Activated T-helper 1 cell treated with anti-CD3 and anti-CD28 coated beads, Interleukin-2, amount 50 U/mL, for 16 hours (primary cell): ENCODE measurements at places on chromosomes 2 and 18.

DNA sequence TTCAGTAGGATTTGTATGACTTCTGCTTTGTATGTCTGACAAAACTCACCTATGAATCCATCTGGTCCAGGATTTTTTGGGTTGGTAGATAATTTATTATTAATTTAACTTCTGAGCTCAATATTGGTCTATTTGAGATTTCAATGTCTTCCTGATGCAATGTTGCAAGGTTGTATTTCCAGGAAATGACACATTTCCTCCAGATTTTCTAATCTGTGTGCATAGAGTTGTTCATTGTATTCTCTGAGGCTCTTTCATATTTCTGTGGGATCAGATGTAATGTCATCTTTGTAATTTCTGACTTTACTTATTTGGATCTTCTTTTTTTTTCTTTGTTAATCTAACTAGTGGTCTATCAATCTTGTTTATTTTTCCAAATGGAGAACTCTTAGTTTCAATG, 584.7 kb upstream of the SETBP1 start:
- DNase-seq, result no peak

DNA sequence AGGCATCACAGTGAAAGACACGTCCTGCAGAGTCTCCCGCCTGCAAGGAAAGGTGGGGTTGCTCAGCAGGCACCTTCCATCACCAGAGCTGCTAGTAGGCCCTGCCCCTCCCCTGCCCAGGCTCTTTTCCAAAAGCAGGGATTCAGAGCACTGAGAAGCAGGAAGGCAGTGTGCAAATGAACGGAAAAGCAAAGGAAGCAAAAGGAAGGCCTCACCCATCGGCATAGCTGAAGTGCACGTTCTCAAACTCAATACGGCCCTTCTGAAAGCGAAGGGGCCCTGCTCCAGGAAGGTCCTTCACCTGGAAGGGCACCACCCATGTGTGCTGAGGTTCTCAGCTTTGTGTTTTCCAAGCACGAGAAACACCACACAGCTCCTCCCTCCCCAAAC, 5.7 kb downstream of the ABCB6 start:
- DNase-seq, result no peak

GRCh38 chr2:29293830-29294438, 178.7 kb downstream of the CLIP4 start:
- DNase-seq, result no peak

DNA sequence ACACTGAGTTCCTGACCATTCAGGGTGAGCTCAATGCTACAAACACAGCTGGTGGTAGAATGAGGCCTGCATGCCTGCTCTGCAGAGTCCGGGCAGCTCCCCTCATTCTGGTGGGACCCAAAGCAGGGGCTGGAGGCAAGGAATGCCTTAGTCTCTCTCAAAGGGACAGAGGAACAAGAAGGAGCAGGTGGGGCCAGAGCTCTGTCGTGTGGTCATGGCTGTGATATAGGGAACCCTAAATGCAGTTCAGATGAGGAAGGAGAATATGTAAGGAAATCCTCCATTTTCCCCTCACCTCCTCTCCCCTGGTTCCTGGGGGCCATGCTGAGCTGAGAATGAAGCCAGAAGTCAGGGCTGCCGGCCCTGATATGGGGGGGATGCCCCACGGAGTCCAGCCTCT, 334.3 kb downstream of the CYP26B1 start:
- DNase-seq, result no peak

DNA sequence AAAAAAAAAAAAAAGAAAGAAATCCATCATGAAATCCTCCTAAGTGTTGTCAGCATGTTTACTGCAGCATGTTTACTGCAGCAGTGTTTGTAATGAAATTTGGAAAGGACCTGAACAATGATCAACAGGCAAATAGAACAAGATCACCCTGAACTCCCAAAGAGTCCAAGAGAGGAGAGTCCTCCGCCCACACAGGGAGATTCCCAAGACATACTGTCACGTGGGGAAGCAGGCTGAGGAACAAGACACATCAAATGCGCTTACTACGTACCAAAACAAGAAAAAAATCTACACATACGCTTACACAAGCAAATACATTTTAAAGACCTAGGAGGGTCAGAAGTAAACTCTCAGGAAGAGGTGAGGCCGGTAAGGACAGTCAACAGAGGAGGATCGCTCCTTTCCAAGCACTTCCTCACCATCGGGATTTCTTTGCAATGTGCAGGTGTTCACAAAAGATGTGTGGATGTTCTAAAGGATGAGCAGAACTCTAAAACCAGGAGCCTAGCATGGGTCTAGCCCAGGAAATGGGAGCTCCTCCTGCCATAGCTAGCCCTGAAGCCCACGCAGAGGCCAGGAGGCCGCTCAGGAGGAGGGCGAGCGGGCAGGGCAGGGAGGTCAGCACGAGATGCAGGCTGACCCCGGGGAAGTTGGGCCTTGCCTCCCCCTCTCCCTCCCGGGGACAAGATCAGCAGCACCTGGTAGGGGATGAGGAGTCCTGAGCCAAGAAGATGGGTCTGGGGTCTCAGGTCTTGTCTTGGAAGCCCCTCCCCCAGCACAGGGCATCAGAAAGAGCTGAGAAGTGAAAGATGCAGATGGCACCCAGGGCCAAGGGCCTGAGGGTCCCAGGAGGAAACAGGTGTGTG, 66.4 kb downstream of the ZNF516 start:
- no peak for DNase-seq

DNA sequence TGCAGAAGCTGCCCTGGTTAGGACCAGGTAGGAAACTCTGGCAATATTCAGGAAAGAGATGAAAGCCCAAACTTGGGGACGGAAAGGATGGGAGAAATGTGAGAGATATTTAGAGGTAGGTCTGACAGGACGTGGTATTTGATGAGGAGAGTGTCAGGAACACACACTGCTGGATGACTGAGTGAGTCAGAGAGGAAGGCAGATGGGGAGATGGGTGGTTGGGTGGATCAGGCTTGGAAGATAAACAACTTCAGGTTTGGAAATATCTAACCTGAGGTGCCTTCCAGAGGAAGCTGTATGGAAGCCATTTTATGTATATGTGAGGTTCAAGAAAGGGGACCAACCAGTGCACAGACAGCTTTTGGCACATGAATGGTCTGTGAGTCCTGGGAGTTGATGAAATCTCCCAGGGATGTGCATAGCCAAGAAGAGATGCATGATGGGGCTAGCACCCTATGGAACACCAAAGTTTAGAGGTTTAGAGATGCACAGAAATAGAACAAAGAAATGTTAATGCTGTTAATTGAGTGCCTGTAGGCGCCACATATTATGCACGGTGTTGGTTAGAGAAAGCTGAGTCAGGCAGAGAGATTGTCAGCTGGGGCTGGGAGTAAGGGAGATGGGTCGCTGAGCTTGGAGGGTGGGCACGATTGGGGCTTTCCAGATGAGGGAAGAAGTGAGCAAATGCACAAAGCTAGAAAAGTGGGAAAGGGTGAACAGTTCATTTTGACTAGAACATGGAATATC, 101.0 kb downstream of the VIT start:
- DNase-seq, result no peak

DNA sequence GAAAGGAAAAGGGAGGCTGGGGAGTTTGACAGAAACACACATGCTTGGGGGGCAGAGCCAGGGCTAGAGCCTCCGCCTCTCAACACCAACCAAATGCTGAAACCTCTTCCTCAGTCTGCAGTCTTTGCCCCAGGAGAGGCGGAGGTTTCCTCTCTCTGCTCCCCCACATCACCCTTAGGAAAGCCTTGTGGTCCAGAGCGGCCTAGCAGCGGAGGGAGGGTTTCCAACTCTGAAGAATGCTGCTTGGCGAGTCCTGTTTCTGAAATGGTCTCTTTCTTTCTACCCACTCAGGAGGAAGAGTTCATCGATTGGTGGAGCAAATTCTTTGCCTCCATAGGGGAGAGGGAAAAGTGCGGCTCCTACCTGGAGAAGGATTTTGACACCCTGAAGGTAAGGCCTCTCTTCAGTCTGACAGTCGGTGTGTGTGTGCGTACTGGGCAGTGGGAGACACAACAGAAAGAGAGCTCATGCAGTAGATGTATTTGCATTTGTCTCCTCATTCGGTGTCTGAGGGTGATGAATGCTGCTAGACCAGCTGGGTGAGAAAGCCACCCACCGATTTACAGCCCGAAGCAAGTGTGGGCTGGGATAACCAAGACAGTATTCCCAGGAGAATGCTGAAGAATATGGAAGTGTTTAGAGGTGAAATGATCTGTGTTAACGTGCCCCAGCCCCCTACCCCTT, 190.5 kb downstream of the DYSF start:
- DNase-seq, result no peak

DNA sequence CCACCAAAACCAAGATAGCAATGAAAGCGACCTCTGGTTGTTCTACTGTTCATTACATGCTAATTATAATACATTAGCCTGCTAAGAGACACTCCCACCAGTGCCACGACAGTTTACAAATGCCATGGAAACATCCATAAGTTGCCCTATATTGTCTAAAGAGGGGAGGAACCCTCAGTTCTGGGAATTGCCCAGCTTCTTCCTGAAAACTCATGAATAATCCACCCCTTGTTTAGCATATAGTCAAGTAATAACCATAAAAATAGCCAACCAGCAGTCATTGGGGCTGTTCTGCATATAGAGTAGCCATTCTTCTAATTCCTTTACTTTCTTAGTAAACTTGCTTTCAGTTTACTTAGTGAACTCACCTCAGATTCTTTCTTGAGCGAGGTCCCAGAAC, 189.8 kb upstream of the SOX11 start:
- no peak for DNase-seq

- no peak for DNase-seq
These were observed 108.0 kb downstream of the DPP4 start for GRCh38 chr2:161965994-161966393.

DNA sequence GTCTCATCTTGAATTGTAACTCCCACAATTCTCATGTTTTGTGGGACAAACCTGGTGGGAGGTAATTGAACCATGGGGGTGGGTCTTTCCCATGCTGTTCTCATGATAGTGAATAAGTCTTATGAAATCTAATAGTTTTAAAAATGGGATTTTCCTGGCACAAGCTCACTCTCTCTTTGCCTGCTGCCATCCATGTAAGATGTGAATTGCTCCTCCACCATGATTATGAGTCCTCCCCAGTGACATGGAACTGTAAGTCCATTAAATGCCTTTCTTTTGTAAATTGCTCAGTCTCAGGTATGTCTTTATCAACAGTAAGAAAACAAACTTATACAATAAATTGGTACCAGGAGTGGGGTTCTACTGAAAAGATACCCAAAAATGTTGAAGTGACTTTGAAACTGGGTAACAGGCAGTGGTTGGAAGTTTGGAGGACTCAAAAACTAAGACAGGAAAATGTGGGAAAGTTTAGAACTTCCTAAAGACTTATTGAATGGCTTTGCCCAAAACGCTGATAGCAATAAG, 601.4 kb downstream of the ZEB2 start:
- DNase-seq, result no peak

GRCh38 chr2:229752970-229753729, 38.8 kb upstream of the DNER start:
- no peak for DNase-seq

DNA sequence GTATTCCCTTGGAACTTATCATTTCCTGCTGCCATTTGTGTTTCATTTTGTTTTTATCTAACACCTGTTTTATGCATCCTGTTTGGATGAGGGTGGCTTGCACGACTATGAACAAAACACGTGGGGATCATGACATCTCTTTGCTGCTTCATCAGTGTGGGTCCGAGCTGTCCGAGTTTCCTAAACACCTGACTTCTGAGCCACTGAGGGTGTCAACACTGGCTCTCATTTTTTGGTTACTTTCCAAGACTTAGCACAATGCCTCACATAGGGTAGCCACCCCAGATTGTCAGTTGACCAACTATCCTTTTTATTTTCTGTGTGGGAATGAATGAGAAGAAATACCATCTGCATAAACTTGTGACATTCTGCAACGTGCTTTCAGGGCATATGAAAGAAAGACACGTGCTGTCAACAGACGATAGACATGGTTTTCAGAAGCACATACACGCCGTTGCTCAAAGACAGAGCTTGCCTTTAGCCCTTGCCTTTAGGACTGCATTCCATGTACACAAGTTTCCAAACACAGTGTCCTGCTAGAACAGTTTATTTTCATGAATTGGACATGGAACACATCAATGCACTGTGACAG, 166.7 kb downstream of the MYT1L start:
- no peak for DNase-seq

DNA sequence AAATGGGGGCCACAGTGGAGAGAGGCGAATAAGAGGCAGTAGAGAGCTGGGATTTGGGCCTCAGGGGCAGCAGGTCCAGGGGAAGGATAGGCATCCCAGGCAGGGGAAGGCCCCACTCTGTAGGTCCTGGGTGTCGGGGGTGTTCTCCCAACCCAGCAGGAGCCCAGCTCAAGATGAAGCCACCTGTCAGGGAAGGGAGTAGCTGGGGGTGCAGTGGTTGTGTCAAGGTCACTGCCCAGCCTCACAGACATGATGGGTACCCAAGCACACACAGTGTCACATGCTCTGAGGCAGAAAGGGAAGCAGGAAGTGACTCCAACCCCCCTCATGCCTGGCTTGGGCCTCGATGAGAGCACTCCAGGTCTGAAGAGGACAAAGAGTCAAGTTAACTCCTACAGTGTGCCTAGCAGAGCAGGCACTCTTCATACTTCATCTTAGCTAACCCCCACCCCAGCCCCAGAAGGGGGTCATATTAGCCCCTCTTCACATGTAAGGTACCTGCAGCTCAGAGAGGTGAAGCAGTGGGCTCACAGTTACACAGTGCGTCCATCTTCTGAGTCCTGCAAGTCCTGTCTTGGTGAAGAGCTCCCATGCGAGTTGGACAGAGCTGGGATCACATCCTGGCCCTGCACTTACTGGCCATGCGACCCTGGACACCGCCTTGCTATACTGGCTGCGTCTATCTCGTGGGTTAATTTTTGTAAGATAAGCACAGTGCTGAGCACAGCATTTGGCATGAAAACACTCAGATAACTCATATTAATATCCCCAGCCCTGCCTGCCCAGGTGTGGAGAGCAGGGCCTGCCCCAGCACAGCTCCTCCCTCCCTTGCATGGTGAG, 72.6 kb upstream of the DAPL1 start:
- DNase-seq, result no peak

GRCh38 chr2:166516712-166517303, 22.8 kb upstream of the SCN7A start:
- DNase-seq, result no peak

DNA sequence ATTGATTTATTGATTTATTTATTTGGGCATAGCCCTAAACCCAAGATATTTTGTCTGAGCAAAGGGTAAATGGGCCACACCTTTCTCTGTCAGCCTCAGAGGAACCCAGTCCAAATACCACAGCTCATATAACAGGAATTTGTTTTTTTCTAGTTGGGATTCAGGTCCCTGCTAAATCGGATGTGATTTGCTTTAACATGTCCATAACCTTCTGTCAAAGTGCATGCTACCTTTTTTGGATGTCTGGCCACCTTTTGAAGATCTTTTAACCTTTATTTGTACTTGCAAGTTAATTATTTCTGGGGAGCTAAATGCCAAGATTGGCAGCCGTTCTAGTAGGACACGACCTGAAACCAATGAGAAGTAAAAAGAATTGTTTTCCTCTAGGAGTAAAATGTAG, 303.2 kb upstream of the UBE2E3 start:
- DNase-seq, result no peak

GRCh38 chr2:100748673-100749072, 71.3 kb upstream of the NPAS2 start:
- DNase-seq, result no peak
